Frontal cortex (tissue), 4 donors: ENCODE measurements at places on chromosomes 16 and 17.
A peak's percentile ranks its signal among the peaks of the same experiment; 100 is the strongest.

- DNase-seq = no peak
Measured at GRCh38 chr16:85902366-85903155, 3.6 kb downstream of the IRF8 start.

DNA sequence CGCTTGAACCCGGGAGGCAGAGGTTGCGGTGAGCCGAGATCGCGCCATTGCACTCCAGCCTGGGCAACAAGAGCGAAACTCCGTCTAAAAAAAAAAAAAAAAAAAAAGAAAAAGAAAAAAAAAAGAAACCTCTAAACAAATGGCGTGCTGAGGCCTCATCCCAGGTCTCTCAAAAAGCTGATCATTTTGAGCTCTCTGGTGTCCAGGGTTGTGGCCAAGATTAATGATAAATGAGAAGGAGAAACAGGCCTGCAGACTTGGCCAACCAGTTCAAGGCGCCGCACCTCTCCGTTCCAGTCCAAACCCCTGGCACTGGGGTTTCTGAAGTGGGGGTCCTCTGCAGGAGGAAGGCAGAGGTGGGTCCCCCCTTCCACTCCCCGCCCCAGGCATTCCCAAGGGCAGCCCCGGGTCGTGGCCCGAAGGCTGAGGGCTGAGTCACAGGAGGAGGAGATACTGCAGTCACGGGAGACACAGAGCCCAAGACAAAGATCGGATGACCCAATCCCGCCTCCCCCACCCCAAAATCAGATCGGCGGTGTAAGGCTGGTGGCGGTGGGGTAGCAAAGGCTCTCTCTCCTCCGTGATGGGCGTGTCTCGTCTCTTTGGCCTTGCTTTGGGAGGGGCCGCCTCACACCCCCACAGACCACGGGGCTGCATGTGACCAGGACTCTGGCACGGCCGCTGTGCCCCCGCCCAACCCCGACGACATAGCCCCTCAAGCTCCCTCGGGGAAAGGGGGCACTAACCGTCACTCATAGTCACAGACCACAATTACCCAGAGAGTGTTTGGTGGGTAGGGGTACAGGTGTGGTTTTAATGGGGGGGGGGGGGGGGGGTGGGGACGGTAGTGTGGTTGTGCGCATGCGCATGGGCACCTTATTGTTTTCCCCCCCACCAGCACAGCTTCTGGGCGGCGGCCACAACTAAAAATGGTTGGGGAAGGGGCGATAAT lies 1.1 kb downstream of the VAT1 start:
- peak; percentile 68 for DNase-seq

- DNase-seq = peak; percentile 96
Measured at GRCh38 chr17:64145751-64146417, 15.9 kb upstream of the ERN1 start.

DNA sequence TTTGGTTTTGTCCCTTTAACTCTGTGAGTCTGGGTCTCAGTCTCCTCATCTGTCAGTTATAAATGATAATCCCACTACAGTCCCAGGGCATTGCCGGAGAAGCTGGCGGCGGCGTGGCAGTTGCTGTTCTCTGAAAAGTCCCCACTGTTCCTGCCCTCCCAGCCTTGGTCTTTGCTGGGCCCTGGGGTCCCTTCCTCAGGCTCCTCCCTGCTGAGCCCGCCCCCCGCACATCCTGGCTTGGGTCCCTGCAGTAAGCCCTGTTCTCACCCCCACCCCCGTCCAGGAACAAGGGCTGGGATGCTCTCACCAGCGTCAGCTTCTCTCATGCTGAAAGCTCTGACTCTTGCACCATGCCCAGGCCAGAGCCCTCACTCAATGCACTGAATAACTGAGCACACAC lies 35.3 kb upstream of the PEMT start:
- DNase-seq = no peak

DNA sequence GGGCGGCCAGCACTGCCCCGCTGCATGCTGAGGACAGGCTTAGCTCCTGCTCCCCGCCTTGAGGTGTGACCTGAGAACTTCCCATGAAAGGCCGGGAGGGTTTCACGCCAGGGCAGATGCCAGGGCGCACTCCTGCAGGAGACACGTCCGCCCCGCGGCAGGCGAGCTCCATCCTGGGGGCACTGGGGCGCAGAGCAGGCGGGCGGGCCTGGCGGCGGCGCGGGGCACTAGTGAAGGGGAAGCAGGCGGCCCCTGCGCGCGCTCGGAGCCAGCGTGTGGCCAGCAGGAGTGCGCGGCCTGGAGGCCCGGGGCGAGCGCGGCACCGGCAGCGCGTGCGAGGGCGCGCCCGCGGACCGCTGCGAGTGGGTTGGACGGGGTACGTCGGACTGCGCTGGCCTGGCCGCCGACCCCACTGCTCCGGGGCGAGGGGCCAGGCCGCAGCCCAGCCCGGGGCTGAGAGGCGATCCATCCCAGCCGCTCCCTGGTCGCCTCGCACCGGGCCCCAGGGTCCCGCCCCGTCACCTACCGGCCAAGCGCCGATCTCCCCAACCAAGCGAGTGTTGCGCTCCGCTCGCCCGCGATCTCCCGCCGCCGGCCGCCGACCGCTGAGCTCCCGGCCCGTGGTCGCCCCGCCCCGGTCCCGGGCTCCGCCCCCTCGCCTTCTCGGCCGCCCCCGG lies at the start of gene MAP3K14:
MAP3K14 (minus strand) TSS at position 587 of the 677 bp plus-strand sequence. CDS start 26,275 bp downstream, outside the sequence.
- no peak for DNase-seq

GRCh38 chr16:57343221-57343620 lies 15.4 kb upstream of the CCL22 start:
- no peak for DNase-seq

DNA sequence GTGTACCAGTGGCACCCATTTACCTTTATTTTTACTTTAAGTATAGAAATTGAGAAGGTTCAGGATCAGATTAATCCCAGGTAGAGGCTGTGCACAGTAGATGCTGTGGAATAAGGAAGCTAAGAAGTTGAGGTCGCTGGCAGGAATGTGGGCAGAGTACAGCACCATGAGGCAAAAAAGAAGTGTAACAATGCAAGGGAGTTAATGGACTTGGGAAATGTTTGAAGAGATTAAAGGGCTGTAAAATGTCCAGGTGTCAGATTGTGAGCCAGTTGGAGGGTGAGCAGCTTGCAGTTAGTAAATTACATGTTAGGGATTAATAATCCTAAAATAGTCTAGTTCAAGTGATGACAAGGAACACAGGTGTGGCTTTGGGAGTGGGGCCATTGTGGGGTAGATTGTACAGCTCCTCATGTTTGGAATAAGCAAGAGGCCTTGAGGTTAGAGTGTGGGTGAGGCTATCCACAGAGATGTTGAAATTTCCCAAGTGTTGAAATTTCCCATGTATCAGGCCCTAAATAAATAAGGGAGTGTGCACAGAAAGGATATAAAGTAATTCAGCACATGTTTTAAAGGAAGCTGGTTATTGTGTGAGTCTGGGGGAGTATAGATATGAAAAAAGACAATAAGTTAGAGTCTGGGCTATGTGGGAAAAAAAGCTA lies 21.5 kb downstream of the TAT start:
- DNase-seq = no peak

DNA sequence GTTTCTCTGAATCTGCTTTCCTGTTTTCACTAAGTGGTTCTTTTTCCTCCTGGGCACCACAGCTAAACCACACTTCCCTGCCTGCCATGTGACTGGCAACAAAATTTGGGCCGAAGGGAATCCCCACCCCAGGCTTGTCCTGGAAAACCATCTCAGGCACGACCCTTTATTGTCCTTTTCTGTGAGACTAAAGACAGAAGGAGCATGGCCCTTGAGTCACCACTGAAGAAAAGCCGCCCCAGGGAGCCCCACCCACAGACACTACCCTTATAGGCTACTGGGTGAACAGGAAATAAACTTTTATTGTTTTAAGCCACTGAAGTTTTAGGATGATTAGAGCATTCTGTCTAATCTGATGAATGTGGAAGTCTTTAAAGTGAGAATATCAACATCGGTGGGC lies 88.6 kb upstream of the BRD7 start:
- no peak for DNase-seq

DNA sequence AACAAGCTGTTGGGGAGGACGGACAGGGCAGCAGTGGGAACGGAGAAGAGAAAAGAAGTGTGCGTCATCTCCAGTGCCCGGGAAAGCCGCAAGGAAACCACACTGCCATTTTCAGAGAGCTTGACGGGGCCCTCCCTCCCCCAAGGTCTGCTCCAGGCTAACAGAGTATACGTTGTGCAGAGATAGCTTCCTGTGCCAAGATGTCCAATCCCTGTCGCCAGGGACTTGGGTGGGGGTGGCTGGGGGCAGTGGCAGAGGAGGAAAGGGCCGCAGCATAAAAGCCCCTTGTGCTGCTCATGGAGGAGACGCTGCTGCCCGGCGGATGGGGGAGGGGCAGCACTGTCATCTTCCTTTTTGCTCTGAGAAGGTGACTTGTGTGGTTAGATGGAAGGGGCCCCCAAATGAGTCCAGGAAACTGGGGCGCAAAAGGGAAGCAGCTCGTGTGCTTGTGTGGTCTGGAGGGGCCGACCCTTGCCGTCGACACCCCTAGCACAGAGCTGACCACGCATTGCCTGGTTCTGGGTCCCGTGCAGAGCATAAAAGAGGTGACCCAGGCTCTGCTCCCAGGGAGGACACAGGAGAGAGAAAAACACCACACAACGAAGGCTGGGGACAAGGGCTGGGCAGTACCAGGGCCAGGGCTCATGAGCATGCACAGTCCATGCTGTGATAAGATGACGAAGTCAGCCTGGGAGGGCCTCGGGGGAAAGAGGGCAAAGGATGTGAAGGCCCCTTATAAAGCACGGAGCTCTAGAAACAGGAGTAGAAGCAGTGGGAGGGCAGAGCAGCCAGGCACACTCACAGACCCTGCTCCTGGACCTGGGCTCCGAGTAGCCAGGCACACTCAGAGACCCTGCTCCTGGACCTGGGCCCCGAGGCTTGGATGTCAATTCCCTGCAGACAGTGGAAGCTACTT lies 372.7 kb downstream of the SLC39A11 start:
- DNase-seq = no peak

- DNase-seq = no peak
Measured at GRCh38 chr17:17668775-17669579, 12.3 kb upstream of the RAI1 start.

GRCh38 chr16:83470416-83470815 lies 337.4 kb upstream of the HSBP1 start:
- no peak for DNase-seq

DNA sequence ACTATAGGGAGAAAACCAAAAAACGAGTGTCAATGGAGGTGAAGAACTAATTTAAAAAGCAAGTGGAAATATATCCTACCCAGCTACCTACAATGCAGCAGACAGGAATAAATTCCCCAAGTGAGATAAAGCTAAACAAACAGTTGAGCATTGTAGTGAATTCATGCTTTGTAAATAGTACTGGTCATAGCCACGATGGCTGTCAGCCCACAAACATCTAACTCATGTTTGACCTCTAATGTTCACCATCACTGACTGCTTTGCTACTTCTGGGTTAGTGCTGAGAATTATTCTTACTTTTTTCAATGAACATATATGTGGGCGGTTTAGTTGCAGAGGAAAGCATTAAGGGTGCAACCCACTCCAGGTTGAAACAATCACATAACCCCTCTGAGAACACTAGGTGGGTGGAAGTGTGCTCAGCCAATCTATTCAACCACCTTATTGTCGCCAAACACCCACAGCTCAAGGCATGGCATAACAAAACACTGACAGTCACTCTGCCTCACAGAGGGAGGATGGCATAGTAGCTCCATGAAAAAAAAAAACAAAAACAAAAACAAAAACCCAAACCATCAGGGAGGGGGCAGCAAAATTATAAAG lies 264.1 kb downstream of the ZFHX3 start:
- DNase-seq = no peak
